ENCODE measurements at places on chromosomes 16 and 17. TPM values are rescaled to one million over a fixed set of nuclear protein-coding genes. Genes with fewer than 3 reads are reported as not detected.
A peak's percentile ranks its signal among the peaks of the same experiment; 100 is the strongest.

Gene USH1G
- 0.19 TPM for total RNA-seq

Gene MFAP4
- total RNA-seq: 2.5 TPM

Gene CORO7
- 35.2 TPM for total RNA-seq

Gene GDPD3
- total RNA-seq: 13.8 TPM

Gene CIBAR2
- total RNA-seq: 0.80 TPM

DNA sequence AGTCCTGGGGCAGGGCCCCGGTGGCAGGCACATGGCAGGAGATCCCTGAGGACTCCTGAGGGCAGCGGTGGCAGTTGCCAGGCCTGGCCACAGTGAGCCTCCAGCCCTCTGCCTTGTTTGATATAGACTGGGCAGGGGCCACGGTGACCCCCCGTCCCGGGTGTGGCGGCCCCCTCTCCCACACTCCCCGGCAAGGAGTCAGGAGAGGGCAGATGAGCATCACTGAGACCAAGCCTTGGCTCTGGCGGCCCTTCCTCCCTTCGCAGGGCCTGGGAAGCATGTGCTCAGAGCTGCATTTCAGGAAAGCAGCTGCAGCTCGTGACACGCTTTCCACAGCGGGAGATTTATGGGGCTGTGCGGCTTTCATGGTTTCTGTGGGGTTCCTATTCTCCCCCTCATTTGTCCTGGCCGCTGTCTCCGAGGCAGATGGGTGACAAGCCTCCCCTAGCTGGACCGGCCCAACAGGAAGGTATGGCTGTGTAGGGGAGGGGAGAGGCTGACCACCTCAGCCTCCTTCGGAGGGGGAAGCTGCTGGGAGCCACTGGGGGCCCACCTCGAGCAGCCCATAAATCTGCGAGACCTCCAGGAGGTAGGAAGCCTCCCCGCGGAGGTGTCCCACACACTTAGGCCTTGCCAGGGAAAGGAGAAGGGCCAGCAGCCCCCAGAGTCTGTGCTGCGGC, 211.4 kb downstream of the NTN1 start:
- peaks cover 5% of the 10 kb centered on the region for H3K4me1 ChIP-seq
- no peaks in the 10 kb centered on the region for H3K36me3 ChIP-seq
- H3K27me3 ChIP-seq: peaks cover 9% of the 10 kb centered on the region

- H3K36me3 ChIP-seq: peaks cover 8% of the 10 kb centered on the region
- no peaks in the 10 kb centered on the region for H3K27me3 ChIP-seq
- peak overlapping the region; percentile 87 for H3K4me3 ChIP-seq
- DNase-seq: no peak
- H3K4me1 ChIP-seq: peaks cover 26% of the 10 kb centered on the region
- H3K27ac ChIP-seq: peak overlapping the region; percentile 98
Observed at GRCh38 chr16:68238029-68238345, 2.1 kb upstream of the ESRP2 start.

- peaks cover 28% of the 10 kb centered on the region for H3K4me1 ChIP-seq
- DNase-seq: peak; percentile 69
- H3K36me3 ChIP-seq: peaks cover 1% of the 10 kb centered on the region
- H3K27me3 ChIP-seq: peaks cover 18% of the 10 kb centered on the region
- H3K4me3 ChIP-seq: peak within 1 kb of the TSS; percentile 95
Observed at GRCh38 chr17:13601776-13602551, at the start of gene HS3ST3A1. TSS of gene HS3ST3A1 (minus strand) at chr17:13601929. CDS start at chr17:13601129, 800 bp downstream.

DNA sequence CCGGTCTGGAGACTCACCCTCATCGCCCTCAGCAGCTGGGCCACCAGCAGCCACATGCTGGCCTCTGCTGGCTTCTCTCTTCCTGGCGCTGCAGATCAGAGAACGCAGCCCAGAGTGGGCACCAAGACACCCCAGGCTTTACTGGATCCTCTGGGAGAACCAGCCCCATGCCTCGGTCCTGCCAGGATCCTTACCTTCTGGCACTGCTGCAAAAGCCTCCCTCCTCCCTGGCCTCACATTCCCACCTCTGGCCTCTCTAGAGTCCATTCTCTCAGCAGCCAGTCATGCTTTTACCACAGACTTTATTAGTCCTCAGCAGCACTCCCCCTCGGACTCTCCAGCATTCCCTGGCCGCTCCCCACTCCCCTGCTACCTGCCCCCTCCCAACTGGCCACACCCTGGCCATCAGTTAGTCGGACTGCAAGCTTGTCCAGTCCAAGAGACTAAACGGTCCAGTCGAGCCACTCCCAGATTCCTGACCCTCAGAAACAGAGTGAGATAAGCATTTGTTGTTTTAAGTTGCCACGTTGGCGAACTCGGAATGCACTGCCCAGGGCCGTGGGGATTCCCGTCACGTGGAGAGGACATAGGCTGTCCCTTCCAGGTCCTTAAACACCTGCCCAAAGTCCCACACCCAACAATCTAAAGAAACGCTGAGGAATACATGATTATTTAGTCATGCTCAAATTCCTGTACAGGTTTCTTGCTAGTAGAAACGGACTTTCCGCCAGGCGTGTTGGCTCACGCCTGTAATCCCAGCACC, 5.9 kb upstream of the SPG7 start:
- no peaks in the 10 kb centered on the region for H3K36me3 ChIP-seq
- no peaks in the 10 kb centered on the region for H3K27me3 ChIP-seq
- peaks cover 13% of the 10 kb centered on the region for H3K4me1 ChIP-seq
- H3K27ac ChIP-seq: peak overlapping the region; percentile 94

DNA sequence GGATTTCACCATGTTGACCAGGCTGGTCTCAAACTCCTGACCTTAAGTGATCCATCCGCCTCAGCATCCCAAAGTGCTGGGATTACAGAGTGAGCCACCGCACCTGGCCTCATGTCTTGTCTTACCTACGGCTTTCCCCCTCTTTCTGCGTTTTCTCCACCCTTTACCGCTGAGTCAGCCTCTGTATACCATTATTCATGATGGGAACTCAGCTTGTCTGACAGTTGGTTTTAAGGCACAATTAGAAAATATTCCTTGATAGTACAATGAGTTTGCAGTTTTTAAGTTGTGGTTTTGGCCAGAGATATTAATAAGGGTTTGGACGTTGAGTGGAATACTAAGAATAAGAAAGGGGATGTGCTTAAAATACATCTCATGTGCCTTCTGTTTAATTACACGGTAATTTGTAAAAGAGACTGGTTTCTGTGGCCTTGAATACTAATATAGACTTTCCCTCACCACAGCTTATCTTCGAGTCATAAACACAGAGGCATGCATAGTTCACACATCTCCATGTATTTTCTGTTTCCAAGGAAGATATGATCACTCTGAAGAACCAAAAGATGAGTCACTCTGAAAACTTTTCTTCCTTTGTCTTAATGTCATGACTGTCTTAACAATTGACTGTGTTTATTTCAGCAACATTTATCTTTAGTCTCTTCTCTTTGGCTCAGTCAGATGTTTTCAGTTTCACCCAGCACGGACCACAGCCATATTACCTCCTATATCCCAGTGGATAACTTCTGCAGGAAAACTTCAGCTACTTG, 54.4 kb downstream of the PITPNC1 start:
- H3K4me1 ChIP-seq: peaks cover 4% of the 10 kb centered on the region
- peaks cover 6% of the 10 kb centered on the region for H3K36me3 ChIP-seq
- H3K27ac ChIP-seq: no peak overlapping the region
- no peak overlapping the region for H3K4me3 ChIP-seq
- H3K27me3 ChIP-seq: no peaks in the 10 kb centered on the region
- no peak for DNase-seq

GRCh38 chr17:10127819-10128425, 70.5 kb downstream of the GAS7 start:
- no peaks in the 10 kb centered on the region for H3K27me3 ChIP-seq
- no peak overlapping the region for H3K27ac ChIP-seq
- H3K36me3 ChIP-seq: no peaks in the 10 kb centered on the region
- H3K4me1 ChIP-seq: peaks cover 10% of the 10 kb centered on the region
- H3K4me3 ChIP-seq: no peak overlapping the region

DNA sequence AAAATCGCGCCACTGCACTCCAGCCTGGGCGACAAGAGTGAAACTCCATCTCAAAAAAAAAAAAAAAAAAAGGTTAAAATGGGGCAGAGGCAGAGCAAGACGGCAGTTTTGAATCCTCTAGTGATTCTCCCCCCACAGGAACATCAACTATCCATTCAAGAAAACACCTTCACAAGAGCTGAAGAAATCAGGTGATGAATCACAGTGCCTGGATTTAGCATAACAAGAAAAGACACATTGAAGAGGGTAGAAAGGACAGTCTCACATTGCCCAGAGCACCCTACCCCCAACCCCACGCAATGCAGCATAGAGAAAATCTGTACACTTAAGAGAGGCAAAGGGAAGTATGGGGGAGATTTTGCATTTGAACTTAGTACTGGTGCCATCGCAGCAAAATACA, 28.8 kb upstream of the RNF43 start:
- H3K4me1 ChIP-seq: no peaks in the 10 kb centered on the region
- H3K36me3 ChIP-seq: no peaks in the 10 kb centered on the region
- peaks cover 19% of the 10 kb centered on the region for H3K27me3 ChIP-seq
- no peak overlapping the region for H3K4me3 ChIP-seq

DNA sequence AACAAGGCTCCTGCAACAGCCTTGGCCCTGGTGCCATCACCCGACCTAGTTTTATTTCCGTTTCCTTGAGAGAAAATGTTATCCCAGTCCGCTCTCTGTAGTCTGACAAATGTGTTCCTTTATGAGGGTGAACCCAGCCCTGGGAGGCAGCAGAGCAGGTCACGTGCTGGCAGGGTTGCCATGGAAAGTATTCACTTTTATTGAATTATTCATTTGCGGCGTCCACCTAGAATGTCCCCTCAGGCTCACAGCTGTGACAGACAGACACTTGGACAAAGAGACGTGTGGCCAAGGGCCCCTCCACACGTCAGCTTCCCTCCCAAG, 90.0 kb downstream of the WSCD1 start:
- H3K27me3 ChIP-seq: peaks cover 42% of the 10 kb centered on the region
- H3K4me3 ChIP-seq: no peak overlapping the region
- H3K4me1 ChIP-seq: peaks cover 4% of the 10 kb centered on the region
- no peak for DNase-seq

DNA sequence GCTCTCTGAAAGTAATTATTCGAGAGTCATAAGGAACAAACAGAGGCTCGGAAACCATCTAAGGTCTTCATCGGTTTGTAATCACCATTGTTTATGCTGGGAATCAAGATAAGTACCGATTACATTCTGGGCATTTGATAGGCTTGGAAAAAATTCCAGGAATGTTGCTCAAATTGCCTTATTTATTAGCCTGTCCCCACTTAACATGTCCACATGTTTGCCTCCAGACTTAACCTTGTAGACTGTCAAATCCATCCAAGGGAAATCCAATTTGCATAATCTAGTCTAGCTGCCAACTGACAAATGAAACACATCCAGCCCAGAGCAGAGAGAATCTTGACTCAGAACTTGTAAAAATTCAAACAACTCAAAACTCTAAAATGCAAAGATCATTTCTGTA, 51.3 kb upstream of the TMC5 start:
- H3K27me3 ChIP-seq: peaks cover 5% of the 10 kb centered on the region
- H3K4me3 ChIP-seq: no peak overlapping the region
- peaks cover 9% of the 10 kb centered on the region for H3K4me1 ChIP-seq
- no peak overlapping the region for H3K27ac ChIP-seq

DNA sequence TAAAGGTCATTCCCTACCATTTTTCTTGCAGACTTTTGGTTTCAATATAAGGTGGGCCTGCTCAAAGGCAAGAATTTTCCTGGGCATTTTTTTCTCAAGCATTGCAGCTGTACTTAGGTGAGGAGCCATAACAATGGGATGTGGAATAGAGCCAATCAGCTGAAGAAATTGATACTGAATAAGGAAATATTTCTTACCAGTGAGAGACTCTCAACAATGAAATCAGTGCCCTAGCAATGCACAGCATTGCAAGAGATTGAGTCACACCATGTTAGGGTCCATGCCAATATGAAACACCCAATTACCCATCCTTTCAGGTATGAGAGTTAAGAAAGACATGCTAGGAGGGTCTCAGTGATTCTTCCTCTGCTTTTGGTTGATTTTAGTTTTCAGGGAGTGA, 237.6 kb downstream of the SOX9 start:
- DNase-seq: no peak
- H3K27me3 ChIP-seq: peaks cover 20% of the 10 kb centered on the region
- peaks cover 4% of the 10 kb centered on the region for H3K36me3 ChIP-seq

DNA sequence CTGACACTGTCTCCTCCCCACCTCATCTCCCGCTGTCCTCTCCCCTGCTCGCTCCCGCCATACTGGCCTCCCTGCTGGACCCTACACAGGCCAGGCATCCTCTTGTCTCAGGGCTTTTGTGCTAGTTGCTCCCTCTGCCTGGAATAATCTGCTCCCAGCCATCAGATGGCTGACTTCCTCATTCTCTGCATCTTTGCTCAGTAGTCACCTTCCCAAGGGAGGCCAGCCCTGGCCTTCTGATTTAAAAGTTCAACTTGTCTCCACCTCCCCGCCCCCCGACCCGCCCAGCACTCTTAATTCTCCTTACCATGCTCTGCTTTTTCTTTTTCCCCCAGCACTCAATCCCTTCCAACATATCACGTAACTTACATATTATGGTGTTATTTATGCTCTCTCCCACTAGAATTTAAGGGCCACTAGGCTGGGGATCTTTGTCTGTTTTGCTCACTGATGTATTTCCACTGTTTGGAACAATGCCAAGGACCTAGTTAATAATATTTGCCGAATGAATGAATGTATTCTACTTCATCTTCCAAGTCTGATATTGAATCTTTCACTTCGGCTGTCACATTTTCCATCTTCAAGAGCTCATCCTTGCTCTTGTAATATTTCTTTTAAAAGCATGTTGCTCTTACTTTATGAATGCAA, 178.3 kb downstream of the CDK5R1 start:
- H3K4me3 ChIP-seq: no peak overlapping the region
- H3K27ac ChIP-seq: no peak overlapping the region
- DNase-seq: no peak
- H3K4me1 ChIP-seq: no peaks in the 10 kb centered on the region
- H3K36me3 ChIP-seq: peaks cover 4% of the 10 kb centered on the region

- no peak overlapping the region for H3K27ac ChIP-seq
- H3K4me3 ChIP-seq: no peak overlapping the region
- DNase-seq: no peak
- H3K4me1 ChIP-seq: no peaks in the 10 kb centered on the region
- H3K27me3 ChIP-seq: peaks cover 19% of the 10 kb centered on the region
Observed at GRCh38 chr16:27985981-27986380, 77.5 kb downstream of the GSG1L start.

DNA sequence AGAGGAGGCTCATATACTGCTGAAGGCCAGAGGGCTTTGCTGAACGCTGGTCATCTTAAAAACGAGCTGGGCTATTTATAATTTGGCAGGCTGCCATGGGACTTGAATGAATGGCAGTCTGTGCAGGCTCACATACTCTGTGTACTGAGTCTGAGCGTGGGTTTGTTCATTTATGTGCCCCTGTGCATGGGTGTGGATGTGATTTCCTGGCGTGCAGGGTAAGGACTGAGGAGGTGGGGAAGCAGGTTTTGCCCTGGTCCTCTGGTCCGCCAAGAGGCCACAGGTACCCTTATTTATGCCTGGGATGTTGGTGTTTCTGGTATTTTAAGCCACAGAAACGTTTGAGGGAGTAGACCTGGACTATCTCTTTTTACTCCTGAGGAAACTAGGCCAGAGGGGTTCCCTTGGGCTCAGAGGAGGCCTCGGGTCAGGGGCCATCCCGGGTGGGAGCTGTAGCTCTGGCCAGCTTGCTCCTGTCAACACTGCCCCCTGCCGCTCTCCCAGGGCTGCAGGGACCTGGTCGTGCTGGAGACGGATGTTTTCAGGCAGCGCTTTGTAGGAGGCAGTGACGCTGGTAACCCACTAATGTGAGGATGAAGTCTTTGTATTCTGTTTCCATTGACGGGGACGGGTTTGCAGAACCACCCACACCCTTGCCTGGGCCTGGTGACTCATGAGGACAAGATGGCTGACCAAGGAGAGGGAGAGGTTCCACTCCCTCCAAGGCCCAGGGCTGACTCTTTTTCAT, 184.4 kb downstream of the MSI2 start:
- peaks cover 40% of the 10 kb centered on the region for H3K4me1 ChIP-seq
- peak overlapping the region; percentile 87 for H3K27ac ChIP-seq
- no peaks in the 10 kb centered on the region for H3K27me3 ChIP-seq
- peak; percentile 28 for DNase-seq
- H3K36me3 ChIP-seq: peaks cover 2% of the 10 kb centered on the region

Measured in progenitor cell of endocrine pancreas (in vitro differentiated cells).